ENCODE measurements at places on chromosomes 12 and 14. TPM values are rescaled to one million over a fixed set of nuclear protein-coding genes. Genes with fewer than 3 reads are reported as not detected.

CNTN1 gene
- total RNA-seq, result not detected

FKBP3 gene
- 71.7 TPM for total RNA-seq

IL31 gene
- 3.4 TPM for total RNA-seq

STON2 gene
- 0.08 TPM for total RNA-seq

ANO2 gene
- total RNA-seq, result not detected

ADAM20 gene
- 0.08 TPM for total RNA-seq

ABCB9 gene
- total RNA-seq, result 4.8 TPM

KLRB1 gene
- 3.3 TPM for total RNA-seq

RASAL1 gene
- 0.19 TPM for total RNA-seq

TMEM229B gene
- 1.5 TPM for total RNA-seq

IL26 gene
- 1.2 TPM for total RNA-seq

FAM186B gene
- total RNA-seq, result not detected

RHEBL1 gene
- 10.8 TPM for total RNA-seq

TAC3 gene
- 0.27 TPM for total RNA-seq

OR6C2 gene
- total RNA-seq, result not detected

KRT6C gene
- not detected for total RNA-seq

HOXC5 gene
- total RNA-seq, result not detected

BLTP3B gene
- total RNA-seq, result 57.4 TPM

EEA1 gene
- 19.2 TPM for total RNA-seq

EML5 gene
- total RNA-seq, result 3.9 TPM

RNU4-1 gene
- total RNA-seq, result 702 TPM

PLA2G1B gene
- not detected for total RNA-seq

PPP1R36 gene
- 0.32 TPM for total RNA-seq

RGS6 gene
- total RNA-seq, result 0.38 TPM

E2F7 gene
- total RNA-seq, result 7.2 TPM

KRT3 gene
- total RNA-seq, result not detected

FSCB gene
- not detected for total RNA-seq

CCDC196 gene
- not detected for total RNA-seq

PGF gene
- total RNA-seq, result not detected

DTD2 gene
- 31.3 TPM for total RNA-seq

APPL2 gene
- total RNA-seq, result 14.4 TPM

KRT77 gene
- total RNA-seq, result not detected

RD3L gene
- total RNA-seq, result not detected

MDGA2 gene
- total RNA-seq, result not detected

TAS2R31 gene
- 1.0 TPM for total RNA-seq

ADCY4 gene
- 1.3 TPM for total RNA-seq

OTX2 gene
- not detected for total RNA-seq

PTGER2 gene
- total RNA-seq, result 49.7 TPM

SALL2 gene
- 2.9 TPM for total RNA-seq

BHLHE41 gene
- not detected for total RNA-seq
